ENCODE measurements at places on chromosomes 2 and 18.

- DNase-seq = no peak
These were observed 469.6 kb upstream of the VRK2 start for GRCh38 chr2:57576983-57577382.

GRCh38 chr2:67612576-67613042 is 215.5 kb downstream of the ETAA1 start:
- DNase-seq = no peak

GRCh38 chr2:83665894-83666293 is 793.2 kb downstream of the SUCLG1 start:
- DNase-seq = no peak

- no peak for DNase-seq
These were observed 61.8 kb upstream of the GPR45 start for GRCh38 chr2:105179469-105180372.

DNA sequence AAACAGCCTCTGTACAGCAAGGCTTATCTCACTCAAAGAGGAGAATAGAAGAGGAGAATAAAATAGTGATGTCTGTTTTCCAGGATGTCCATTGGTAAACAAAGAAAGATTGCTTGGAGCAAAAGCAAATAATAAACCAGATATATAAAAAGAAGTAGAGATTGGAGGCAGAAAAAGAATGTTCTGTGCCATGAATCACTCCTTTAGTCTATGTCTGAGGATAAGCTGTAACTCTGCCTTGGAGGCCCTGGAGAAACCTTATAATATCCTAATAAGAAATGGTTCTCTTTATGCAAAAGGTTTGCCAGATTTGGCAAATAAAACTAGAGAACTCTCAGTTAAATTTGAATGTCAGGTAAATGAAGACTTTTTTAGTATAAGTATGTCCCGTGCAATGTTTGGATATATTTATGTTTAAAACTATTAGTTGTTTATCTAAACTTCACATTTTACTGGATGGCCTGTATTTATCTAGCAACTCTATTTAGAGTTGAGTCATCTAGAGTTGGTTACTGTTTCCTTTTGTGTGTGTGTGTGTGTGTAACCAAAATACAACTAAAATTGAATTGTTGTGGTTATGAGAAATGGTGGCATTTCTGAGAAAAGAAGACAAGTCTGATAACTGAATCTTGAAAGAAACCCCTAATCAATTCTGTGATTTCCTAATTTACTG is 510.3 kb upstream of the SETBP1 start:
- no peak for DNase-seq

- DNase-seq = no peak
These were observed 108.2 kb upstream of the MYCN start for GRCh38 chr2:15832030-15832709.

DNA sequence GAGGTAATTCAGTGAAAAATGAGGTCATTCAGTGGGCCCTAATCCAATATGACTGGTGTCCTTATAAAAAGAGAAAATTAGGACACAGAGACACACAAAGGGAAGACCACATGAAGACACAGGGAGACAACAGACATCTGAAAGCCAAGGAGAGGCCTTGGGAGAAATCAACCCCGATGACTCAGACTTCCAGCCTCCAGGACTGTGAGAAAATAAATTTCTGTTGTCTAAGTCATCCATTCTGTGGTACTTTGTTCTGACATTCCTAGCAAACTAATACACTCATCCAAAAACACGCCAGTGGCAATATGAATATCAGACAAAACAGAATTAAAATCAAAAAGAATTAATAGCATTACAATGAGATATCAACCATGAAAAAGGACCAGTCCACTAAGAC is 303.7 kb downstream of the SS18 start:
- DNase-seq = no peak

GRCh38 chr2:241891988-241892298 is 22.4 kb downstream of the RTP5 start:
- DNase-seq = no peak

- no peak for DNase-seq
These were observed 37.8 kb downstream of the RDH14 start for GRCh38 chr2:18522484-18523146.

- DNase-seq = no peak
These were observed 56.0 kb upstream of the NFU1 start for GRCh38 chr2:69493268-69493667.

DNA sequence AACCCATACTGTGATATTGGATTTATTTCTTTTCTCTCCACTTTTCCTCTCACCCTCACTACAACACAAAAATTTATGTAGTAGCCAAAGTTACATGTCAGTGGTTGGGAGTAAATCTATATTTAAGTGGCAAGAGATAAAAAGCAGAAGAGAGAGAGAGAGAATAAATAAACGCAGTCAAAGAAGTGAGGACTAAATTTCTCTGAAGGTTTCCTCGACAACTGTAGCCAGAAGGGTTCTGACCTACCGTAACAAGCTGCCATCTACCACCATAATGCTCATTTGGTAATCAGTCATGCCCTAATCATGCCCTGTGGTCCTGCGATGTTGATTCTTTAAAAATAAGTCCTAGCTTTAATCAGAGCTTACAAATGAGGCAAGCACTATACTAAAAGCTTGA is 9.1 kb downstream of the ARHGAP28 start:
- no peak for DNase-seq

- DNase-seq = no peak
These were observed 544 bp downstream of the DNAJC27 start for GRCh38 chr2:24971286-24971535.
